T-helper 2 cell (primary cell): ENCODE measurements at places on chromosomes 3 and 15.

DNA sequence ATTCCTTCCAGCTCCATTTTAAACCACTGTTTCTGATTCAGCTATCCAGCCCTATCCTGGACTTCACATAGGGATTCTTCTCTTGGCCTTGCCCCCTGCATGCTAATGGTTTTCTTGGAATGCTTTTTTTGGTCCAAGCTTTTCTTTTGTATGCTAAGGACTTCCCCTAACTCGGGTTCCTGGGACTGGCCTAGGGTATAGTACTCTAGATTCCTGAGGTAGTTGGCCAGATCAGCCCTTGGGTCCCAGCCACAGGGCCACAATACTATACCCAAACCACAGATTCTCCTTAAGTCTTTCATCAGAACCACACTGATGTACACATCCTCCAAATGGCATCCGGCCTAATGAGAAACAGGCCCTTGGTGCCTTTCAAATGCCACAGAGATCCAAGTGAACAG lies 2.8 kb downstream of the FYCO1 start:
- no peak for DNase-seq

- DNase-seq = no peak
Measured at GRCh38 chr3:17579289-17580031, 163.0 kb downstream of the TBC1D5 start.

DNA sequence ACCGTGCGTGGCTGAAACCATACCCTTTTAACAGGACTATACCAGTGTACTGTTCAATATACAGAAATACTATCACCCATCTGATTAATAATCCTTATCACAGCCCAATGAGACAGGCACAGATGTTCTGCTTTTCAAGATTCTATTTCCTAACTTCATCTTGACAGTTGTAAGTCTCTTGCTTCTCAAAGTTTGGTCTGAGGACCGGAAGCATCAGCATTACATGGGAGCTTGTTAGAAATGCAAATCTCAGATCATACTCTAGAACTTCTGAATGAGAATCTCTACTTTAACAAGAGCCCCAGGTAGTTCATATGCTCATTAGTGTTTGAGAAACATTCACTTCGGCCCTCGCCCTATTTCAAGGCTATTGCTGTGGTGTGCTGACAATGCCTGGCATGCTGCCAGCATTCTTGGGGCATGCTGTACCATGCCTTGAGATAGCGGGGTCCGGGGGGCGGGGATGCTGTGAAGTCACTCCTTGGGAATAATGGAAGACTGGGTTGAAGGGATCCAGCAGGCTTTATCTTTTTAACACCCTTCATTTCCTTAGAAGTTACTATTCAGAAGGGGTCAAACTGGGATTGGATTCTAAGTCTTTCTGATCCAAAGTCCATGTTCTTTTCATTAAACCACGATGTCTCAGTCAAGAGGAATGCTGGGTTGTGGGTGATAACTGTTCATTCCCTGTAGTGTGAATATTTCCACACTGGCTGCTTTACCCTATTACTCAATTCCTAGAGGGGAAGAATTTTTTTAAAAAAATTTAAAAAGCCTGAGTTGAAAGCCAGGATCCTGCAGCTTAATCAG lies 194.7 kb downstream of the LPP start:
- no peak for DNase-seq

- no peak for DNase-seq
Measured at GRCh38 chr15:82371656-82372055, 22.4 kb upstream of the GOLGA6L10 start.

DNA sequence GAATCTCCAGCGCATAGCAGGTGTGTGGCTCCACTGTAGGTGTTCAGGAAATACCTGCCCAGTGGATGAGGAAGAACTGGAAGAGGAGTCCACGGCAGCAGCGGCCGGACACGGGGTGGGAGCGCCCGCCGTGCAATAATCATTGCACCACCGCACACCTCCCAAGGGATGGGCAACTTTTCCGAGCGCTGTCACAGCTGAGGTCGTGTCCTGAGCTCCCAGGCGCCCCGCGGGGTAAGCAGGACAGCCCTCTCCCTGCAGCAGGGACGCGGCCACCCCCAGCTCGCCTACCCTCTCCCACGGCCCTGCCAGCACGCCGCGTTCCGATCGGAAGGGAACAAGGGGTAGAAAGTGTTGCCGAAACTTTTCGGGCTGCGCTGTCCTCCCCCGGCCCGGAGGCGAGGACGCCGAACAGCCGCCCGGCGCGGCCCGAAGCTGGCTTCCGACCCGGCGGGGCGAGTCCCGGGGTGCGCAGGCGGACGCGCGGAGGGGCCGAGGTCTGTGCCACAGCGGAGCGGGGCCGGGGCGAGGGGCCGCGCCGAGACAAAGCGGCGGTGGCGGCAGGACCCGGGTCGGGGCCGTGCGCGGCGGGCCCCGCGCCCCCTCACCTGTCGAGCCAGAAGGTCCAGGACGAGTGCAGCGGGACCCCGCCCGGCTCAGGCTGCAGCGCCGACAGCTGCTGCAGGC lies 475 bp downstream of the EIF4E3 start:
- peak; percentile 19 for DNase-seq

DNA sequence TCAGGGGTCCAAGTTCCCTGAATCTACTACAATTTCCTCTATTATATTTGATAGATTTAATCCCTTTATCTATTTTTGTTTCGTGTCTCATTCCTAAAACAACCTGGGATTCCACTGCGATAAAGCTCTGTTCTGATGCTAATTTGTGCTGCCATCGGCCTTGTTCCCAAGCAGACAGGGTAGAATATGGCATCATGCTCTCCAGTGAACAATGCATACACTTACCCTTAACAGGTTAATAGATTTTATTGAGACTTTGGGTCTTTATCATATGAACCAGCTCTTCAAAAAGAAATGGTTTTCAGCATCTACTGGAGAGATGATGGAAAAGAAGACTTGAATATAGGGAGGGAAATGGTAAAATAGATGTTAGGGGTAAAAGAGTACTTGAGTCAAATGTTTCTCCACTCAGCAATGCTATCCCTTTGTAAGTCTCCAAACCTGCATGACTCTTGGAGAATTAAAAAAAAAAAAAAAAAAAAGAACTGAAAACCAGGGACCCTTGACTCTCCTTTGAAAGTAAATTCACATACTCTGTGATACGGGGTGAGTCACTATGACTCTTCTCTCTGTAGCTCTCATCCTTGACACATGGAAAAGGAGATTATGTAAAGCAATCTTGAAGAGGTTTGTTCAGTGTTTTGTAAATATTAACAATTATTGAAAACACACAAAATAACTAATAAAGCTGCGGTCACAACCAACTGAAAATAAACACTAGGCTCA lies 268.8 kb downstream of the ZBTB20 start:
- DNase-seq = no peak

DNA sequence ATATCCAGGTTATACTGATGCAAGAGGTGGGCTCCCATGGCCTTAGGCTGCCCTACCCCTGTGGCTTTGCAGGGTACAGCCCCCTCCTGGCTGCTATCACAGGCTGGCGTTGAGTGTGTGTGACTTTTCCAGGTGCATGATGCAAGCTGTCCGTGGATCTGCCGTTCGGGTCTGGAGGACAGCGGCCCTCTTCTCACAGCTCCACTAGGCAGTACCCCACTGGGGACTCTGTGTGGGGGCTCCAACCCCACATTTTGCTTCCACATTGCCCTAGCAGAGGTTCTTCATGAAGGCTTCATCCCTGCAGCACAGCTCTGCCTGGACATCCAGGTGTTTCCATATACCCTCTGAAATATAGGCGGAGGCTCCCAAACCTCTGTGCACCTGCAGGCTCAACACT lies 339.6 kb upstream of the ARL6 start:
- DNase-seq = no peak

- DNase-seq = no peak
Measured at GRCh38 chr3:30578986-30579579, 27.3 kb upstream of the TGFBR2 start.

DNA sequence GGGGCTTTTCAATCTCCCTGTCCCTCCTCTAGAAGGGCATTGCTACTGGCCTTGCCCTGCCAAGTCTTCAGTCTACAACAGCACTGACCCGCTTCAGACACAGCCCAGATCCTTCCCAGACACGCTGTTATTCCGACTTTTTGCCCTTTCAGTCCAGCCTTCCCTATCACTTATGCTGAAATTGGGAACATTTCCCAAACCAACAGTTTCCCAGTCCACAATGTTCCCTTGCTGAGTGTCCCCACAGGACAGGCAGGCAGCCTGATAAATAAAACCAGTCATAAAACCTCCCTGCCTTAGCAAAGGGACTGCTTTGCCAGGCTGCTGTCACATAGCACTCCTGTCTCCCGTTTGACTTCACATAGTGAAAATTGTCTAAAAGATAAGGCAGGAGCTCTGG lies 43.5 kb downstream of the GOLGA6L2 start:
- no peak for DNase-seq

DNA sequence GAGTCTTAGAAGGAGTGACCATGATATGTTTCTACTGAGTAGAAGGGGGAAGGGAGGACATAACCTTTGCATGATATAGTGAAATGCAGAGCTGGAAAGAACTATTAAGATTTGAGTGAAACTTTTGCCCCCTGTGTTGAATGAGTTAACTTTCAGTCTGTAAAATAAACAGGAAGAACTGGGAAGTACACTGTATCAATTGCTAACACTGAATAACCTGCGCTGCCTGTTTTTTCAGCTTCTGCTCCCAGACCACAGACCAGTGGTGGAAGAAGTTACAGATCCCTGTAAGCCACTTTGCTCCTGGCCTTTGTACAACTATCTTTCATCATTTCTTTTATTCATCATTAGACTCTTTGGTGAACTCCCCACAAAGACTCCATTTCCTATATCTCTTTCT lies 3.6 kb upstream of the LRCH3 start:
- no peak for DNase-seq

GRCh38 chr3:134663721-134664456 lies 13.1 kb upstream of the KY start:
- DNase-seq = no peak

DNA sequence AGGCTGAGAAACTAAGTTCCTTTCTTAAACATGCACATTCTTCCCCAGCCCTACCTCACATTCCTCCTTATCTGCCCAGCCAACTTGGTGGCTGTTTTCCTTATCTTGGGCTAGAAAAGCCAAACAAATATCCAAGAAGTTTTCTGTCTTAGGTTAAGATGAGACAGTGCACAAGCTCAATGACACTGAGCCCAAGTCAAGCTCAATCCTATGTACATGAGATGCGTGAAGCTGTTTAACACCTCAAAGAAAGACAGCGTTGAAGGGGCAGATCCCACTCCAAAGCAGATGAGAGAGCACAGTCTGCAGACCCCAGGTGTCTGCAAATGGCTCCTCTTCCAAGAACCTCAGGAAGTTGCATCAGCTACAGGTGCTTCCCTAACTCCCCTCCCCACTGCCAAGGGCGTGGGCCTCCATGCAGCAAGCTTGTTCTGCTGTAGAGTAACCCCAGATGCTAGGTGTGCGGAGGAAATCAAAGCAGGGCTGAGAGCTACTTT lies 16.6 kb downstream of the LRRC2 start:
- DNase-seq = no peak

DNA sequence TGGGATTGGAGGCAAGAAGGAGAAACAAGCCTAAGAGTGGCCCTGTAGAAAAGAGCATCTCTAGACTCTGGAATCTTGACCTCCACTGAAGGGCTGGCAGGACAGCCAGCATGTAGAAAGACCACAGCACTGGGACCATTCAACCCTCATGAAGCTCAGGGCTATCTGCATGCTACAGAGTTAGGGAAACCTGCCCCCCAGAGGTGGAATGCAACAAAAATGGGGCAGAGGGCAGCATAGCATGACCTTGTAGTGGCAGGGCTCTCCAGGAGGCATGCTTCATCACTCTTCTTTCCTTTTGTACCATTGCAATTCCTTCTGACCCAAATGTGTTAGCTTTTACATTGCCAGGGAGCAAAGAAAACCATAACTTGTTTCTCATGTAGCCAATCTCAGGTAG lies 445.4 kb downstream of the EPHB1 start:
- no peak for DNase-seq

DNA sequence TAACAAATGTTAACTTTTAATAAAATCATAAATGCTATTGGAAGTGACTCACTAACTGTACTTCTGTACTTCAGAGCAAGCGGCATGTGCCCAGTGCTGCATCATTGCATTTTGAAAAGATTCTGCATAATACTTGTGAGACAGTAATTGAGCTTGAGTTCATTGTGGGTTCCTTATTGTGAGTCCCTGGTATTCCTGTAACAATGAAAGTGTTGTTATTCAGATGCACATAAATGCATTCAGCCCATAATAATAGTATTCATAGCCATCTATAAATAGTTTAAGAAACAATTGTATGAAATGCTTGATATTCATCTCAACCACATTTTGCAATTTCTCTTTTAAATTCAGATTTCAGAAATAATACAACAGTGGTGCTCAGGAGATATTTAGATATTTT lies 976.4 kb downstream of the CADM2 start:
- no peak for DNase-seq

DNA sequence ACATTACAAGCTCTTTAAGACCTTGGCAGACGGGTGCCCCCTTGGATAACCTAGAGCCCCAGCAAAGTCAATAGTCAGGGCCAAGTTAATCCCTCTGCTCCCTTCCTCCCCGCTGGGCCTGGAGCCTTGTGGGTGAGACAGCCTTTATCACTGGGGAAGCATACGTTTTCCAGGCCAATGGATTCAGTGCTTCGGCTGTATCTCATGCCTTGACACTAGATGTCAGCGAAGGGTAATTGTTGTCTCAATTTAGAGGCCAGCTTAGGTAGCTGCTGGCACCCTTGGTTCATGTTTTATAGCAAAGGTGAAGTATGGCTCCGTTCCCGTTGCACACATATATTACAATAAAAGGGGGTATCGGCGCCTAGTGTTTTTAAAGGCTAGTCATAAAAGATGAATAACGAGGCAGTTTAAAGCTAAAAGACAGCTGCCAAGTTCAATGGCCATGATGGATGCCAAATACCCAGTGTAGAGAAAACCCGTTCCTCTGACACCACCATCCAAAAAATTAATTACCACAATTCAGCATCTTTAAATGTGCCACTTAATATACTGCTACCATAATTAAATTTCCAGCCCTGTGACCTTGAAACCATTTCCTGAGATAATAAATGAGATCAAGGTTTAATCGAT lies 52.3 kb upstream of the BNIP2 start:
- no peak for DNase-seq

DNA sequence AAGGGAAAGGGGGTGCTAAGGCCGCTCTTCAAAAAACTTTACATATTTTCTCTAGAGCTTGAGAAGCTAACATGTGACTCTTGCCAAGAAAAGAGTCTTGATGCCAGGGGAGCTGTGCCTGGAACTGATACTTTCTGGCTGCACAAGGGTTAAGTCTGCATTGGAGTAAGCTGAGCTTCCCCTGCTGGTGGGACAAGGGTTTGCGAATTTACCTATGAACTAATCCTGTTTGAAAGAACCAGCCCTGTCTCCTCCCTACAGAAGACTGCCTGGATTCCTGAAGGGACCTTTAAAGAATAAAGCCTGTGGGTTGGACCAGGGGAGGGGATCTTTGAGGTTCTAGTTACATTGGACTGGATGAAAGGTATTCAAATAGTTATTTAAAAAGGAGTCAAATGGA lies 58.3 kb upstream of the EPHA3 start:
- DNase-seq = no peak

GRCh38 chr3:169150343-169150742 lies 513.2 kb downstream of the MECOM start:
- no peak for DNase-seq
